CD4-positive, alpha-beta T cell treated with Interleukin-6 at 100 ng/mL for 8 hours (primary cell): ENCODE measurements at places on chromosomes 5 and 9.
A peak's percentile ranks its signal among the peaks of the same experiment; 100 is the strongest.

DNA sequence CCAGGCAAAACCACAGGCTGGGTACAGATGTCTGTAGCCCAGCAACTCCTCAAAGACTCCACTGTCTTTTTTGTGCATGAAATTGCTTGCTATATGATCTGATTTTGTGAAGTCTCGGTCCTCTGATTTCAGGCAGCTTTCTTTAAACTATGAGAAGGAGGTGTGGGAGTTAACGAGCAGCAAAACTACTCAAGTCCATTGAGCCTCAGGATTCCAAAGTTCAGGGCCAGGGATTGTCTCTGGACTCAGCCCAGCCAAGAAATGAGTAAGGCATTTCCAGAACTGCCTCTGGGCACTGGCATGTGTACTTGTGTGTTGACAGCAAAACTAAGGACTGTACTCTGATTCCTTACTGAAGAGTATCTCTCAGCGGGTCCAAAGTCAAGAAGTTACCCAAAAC is 53.4 kb upstream of the GLIS3 start:
- no peak for DNase-seq

GRCh38 chr5:10733426-10733825 is 27.6 kb downstream of the DAP start:
- no peak for DNase-seq

DNA sequence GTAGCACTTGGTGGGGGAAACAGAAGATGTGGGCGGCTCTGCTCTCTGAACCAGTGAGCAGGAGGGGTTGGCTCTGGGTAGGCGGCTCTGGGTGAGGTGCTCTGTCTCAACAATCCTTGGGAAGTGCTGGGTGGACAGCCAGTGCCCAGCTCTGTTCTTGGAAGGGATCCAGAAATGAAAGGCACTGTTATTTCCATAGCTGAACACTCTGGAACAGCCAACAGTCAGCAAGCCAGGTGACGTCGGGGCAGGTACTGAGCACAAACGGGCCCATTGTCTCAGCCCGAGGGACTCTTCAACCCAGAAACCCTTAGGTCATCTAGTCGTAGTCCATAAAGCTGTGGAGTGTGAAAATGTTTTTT is 36.3 kb downstream of the OLFM1 start:
- DNase-seq: no peak

DNA sequence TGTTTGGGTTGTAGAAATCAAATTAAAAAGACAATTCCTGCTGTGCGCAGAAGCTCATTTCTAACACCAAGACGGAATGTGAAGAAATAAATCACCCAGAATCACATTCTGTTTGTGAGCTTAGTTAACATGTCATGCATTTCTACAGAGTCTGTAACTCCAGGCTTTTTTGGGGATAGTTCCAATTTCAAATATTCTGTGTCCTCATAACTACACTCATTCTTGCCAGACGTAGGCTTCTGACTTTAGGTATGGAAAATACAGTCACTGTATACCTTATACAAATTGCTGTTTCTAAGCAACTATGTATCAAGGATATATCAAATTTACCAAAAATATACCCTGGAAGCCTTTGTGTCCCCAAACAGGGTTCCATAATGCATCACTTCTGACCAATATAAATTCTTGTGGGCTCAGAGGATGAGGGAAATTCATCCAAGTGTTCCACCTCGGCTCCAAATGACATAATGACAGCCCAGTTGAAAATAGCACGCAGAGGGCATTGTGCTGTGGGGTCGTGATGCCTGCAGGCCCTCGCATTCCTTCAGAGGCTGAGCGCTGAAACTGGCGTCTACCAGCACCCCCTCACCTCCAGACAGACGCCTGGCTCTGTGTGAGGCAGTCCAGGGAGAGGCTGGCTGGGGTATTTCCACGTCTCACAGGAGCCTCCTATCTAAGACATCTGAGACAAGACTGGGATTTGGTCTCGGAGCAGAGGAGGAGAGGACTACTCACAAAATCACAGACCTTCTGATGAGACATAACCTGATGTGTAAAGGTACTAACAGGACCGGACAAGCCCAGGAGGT is 79.8 kb downstream of the KLF4 start:
- no peak for DNase-seq

DNA sequence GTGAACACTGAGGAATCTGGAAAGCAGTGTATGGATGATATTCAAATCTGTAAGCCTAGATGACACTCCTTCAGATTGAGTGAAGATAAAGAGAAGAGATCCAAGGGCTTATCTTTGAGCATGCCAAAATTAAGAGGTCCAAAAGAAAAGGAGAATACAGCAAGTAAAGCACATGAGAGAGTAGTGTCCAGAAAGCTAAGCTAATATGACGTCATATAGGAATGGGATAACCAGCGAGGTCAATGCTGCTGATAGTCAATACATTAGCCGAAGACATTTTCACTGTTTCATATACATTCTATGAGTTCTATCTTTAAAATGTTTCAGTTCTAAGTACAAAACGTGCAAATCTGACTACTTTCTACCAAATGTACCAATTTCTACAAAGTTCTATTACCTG is 975.8 kb downstream of the TLE4 start:
- DNase-seq: no peak

DNA sequence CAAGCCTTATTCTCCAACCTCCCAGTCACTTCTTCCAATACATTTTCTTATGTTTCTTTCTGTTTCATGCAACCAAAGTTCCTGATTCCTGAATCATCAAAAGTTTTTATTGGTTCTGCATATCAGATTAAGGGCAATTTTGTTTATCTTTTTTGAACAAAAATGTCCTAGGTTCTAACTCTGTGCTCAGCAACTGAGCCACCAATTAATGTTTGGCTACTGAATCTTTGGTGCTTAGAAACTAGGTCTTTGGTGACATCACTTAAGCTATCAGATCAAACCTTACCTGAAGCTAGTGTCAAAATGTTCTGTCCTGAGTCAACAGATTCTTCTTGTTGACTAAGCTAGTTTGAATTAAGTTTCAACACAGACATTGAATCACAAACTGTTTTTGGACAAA is 56.1 kb downstream of the FGF18 start:
- no peak for DNase-seq

DNA sequence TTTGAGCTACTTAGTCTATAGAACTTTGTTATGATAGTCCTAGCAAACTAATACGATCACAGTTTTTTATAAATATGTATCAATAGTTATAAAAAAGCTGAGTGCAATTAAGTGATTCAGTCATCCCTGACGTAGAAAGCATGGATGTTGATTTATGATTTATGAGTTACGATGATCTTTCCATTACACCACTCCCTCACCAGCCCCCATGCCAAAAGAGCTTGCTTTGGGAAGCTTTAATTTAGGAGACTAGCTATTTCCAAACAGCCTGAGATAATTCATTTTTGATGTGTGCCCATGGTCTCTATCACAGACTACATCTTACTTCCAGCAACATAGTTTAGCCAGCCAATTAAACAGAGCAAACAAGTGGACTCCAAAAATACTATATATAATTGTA is 256.8 kb downstream of the GABRG2 start:
- no peak for DNase-seq

DNA sequence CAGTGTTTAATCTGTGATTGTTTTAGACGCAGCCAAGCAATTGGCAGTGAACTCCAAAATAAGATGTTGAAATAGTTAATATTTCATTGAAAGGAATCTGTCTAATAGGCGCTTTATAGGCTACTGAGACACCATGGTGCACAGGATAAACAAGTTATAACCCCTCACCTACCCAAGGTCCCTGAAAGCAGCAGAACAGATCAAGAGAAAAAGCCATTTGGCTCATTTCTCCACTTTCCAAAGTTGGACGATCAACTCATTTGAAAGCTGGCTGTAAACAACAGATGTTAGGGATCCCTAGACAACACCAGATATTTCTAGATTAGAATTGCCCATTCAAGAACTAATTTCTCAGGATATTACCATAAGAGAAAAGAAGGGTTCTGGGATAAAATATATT is 4.9 kb downstream of the PUM3 start:
- no peak for DNase-seq

- DNase-seq: no peak
These were observed 8.6 kb downstream of the RAPGEF1 start for GRCh38 chr9:131731237-131731636.

- DNase-seq: peak; percentile 24
These were observed 781 bp downstream of the FOXD1 start for GRCh38 chr5:73447530-73448462.

DNA sequence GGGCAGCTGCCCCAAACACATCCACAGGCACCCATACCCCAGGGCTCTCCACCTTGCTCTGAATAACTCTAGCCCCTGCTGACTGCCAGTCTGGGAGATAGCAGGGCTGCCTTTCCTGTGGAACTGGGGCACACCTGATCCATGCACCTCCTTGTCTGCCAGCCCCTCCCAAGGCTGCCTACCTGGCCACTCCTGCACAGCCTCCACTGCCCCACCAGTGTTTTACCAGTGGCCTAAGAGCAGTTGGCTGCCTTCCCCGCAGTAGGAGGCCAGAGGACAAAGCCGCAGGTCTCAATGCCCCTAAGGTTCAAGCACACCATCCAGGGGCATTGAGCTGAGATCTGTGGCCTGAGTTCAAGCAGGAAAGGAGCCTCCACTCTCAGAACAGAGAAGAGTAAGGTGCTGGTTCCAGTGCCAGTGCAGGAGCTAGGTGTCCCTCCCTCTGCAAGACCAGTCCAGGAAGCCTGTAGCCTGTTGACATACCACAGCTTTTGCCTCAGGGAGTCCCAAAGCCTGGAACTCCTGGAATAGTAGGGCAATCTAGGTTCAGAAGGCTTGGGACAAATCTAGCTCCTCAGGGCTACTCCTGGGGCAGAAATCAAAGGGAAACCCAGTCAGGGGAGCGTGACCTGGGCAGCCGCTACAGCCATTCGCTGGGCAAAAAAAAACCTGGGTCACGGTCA is 514.5 kb upstream of the PTGER4 start:
- no peak for DNase-seq

DNA sequence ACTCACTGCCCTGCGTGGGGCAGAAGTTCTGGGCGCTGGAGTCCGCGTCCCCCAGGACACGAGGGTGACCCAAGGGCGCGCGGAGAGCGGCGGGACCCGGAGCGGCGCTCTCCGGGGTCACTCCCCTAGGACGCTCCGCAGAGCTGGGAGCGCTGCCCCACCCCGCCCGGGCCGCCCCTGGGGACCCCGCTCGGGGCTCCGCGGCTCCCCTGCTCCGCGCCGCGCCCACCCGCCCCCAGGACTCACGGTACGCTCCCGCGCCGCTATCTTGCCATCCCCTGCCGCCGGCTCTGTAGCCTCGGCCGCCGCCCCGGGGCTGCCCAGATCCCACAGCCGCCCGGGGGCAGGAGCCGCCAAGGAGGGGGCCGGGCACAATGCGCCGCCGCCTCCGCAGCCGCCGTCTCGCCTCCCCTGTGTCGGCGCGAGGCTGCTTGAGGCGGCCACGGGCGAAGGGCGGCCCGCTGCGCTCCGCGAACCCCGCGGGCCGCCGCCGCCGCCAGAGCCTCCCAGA is 303 bp downstream of the LIFR start:
- no peak for DNase-seq

DNA sequence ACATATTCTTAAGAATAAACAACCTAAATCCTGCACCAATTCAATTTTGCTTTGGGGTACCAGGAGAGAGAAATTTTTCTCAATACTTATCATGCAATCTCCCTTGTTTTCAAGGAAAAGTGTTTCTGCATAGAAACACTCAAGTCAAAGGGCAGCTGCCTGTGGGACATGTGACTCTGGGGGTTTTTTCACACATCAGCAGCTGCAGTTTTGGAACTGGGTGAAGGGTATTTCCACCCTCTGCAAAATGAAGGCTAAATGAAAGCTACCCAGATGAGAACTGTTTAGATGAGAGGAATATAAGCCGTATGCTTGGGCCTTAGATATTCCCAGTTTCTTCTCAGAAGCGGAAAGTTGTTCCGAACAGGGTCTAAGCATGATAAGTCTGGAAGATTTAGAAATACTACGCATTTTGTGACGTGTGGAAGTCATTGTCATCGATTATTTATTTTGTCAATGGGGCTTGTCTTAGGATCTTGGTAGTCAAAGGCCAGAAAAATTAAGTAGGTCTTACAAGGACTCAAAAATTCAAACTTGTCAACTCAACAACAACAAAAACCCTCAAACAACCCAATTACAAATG is 64.3 kb upstream of the BOD1 start:
- DNase-seq: no peak

GRCh38 chr5:128637031-128637430 is 99.0 kb upstream of the FBN2 start:
- no peak for DNase-seq

DNA sequence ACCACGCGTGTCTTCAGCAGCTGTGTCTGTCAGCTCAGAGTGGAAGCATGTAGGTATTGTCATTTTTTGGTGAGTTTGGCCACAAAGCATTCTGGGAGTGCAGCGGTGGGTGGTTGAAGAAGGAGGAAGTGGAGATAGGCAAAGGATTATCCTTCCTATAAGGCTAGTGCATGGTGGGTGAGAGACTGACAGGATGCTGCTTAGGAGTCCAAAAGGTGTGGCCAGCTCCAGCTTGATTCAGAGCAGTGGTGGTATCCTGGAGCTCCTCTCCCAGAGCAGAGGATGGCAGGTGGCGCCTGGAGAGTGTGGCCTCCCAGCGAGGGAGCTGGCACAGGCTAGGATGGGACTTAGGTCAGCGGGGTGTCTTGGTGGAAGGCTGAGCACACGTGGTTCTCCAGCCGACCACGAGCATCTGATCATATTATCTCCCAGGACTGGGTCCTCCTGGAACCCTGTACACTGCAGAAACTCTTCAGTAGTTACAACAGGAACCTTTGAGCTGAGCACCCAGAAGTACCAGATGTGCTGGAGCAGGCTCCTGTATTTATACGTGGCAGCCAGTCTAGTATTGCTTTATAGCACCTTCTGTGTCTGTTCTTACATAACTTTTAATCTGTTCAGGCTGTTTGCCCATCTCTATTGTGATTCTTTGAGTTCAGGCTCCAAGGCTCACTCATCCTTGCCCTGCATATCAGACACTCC is 29.6 kb downstream of the MAML1 start:
- DNase-seq: peak; percentile 37

GRCh38 chr5:83417884-83418283 is 53.7 kb upstream of the VCAN start:
- DNase-seq: no peak

GRCh38 chr5:140795259-140795641 is 598 bp downstream of the PCDHA2 start:
- DNase-seq: no peak

- no peak for DNase-seq
These were observed 402.9 kb downstream of the RAB3C start for GRCh38 chr5:58985759-58986158.

GRCh38 chr5:133939668-133940067 is 28.8 kb downstream of the C5orf15 start:
- DNase-seq: no peak

DNA sequence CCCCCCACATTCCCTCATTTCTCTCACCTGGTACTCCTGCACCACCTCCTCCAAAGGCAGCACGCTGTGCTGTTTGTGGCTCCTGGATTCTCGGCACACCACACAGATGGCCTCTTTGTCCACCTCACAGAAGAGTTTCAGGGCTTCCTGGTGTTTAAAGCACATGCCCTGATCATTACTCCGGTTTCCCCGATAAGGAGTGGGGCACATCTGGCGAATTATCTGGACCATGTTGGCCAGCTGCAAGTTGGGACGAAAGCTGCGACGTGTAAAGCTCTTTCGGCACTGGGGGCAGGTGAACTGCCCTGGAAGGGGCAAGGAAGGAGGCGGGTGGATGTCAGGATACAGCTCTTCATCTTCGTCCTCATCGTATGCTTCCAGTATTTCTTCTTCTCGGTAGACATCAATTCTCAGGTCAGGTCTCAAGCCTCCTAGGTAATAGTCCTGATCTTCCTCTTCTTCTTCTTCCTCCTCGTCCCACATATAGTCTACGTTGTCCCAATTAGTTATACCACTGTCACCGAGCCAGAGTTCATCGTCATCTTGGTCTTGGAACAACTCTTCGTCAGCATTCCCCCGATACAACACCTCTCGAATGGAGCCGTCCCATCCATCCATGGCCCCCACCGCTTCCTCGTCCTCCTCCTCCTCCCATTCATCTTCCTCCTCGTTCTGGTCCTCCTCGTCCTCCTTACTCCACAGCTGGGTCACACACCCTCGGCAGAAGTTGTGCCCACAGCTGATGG is 796 bp downstream of the TRIM52 start:
- no peak for DNase-seq
